ENCODE measurements at places on chromosomes 11 and 22.

DNA sequence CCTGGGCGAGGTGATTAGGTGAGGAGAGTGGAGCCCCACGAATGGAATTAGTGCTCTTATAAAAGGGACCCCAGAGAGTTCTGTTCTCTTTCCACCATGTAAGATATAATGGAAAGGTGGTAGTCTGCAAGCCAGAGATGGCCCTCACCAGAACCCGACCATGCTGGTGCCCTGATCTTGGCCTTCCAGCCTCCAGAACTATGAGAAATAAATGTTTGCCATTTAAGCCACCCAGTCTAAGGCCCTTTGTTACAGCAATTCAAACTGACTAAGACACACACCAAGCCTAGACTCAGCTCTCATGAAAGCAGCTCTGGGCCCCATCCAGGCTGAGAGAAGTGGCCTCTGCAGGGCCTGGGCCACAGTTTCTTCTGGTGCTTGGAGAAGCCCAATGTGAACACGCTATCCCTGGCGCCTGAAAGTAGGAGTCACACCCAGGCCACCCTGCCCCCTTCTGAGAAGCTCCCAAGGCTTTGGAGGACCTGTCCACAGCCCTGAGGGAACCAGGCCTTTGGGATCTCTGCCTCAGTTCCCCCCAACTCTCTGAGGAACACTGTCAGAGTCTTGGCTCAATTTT is 35.3 kb upstream of the LYVE1 start:
- no peak for DNase-seq

DNA sequence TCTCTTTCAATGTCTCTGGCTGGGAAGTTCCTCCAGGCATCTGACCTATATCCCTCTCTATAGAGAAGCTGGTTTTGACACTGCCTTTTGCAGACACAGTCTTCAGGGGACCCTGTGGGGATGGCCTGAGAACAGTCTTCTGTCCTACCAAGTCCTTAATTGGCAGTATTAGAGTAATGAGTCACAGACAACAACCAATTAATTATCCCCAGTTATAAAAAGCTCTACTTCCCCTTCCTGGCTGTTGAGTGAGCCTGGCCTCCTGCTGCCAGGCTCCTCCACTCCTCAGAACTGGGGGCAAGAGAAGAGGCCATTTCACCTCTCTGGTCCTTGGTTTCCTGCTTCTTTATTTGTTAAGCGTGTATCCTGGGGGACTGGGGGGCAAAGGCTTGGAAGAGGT is 41.2 kb upstream of the KLHL35 start:
- no peak for DNase-seq

GRCh38 chr11:46672381-46672839 is 28.0 kb downstream of the ARHGAP1 start:
- no peak for DNase-seq

GRCh38 chr22:31678748-31679147 is 16.7 kb upstream of the PISD start:
- DNase-seq: no peak

- no peak for DNase-seq
Measured at GRCh38 chr22:40960145-40960544, 9.0 kb downstream of the RBX1 start.

DNA sequence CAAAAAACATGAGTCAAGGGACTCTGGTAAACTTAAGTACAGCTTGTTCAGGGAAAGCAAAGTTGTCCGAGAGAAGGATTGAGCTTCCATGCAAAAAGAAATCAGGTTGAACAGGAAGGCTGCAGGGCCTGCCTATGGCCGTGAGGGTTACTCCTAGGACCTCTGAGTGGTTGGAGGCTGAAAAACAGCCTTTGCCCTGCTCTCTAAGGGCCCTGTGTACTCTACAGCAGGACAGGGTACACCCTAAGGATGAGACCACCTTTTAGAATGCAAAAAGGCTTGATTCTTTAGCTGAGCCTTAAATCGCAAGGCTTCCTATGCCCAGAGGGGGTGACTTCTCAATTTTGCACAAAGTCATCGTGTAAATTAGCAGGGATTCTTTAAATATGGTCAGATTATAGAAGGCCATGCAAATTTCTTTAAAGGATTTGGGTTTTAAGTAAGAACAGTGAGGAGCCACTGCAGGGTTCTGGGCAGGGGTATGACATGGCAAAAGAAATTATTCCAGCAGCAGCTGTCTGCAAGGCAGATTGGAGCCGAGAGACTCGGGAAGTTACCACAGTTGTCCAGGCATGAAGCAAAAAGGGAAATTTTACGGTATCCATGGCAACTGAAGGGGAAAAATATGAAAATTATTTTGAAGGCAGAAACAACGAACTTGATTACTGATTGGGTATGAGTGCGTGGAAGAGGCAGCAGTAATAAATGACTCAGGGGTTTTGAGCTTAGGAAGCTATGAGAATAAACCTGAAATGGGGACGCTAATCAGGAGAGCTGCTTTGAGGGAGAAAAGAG is 91.8 kb downstream of the FAM76B start:
- DNase-seq: no peak

Data from NCI-H1092 (cell line).